Suppressor macrophage treated with lipopolysaccharide for 4 hours (primary cell): ENCODE measurements at places on chromosomes 3 and 15.
A peak's percentile ranks its signal among the peaks of the same experiment; 100 is the strongest.

- no peak for DNase-seq
Measured at GRCh38 chr15:35166730-35167359, 81.8 kb upstream of the NANOGP8 start.

GRCh38 chr15:78937132-78937739 is 7.6 kb downstream of the CTSH start:
- DNase-seq = peak; percentile 84

- peak; percentile 43 for DNase-seq
Measured at GRCh38 chr15:89441295-89441812, 55.0 kb downstream of the RHCG start.

- peak; percentile 30 for DNase-seq
Measured at GRCh38 chr15:56805466-56806147, 72.3 kb upstream of the ZNF280D start.

DNA sequence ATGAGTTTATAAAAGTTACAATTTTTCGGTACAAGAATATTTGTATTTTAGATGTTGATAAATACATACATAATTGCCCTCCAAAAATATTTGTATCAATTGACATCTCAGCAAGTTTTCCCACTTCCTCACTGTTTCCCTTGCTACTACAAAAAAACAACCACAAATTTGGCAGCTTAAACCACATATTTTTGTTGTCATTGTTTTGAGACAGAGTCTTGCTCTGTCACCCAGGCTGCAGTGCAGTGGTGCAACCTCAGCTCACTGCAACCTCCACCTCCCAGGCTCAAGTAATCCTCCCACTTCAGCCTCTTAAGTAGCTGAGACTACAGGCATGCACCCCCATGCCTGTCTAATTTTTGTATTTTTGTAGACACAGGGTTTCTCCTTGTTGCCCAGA is 162.8 kb upstream of the RARB start:
- no peak for DNase-seq

DNA sequence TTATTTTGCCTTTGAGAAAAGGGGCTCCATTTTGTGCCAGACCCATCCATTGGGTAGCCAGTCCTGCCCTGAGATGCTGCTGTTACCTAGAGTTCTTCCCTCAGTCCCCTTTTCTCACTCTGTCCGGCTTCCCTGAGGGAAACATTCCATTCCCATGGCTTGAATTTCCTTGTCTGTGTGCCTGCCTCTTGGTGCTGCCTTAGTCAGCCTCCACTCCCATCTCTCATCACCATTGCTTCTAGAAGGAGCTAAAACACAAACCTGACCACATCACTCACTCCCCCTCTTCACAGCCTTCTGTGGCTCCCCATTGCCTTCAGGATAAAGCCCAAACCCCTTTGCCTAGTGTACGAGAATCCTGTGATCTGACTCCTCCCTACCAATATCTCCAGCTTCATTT is 25.2 kb upstream of the C2CD4B start:
- no peak for DNase-seq

- no peak for DNase-seq
Measured at GRCh38 chr15:27327467-27328025, 356.6 kb downstream of the GABRG3 start.

DNA sequence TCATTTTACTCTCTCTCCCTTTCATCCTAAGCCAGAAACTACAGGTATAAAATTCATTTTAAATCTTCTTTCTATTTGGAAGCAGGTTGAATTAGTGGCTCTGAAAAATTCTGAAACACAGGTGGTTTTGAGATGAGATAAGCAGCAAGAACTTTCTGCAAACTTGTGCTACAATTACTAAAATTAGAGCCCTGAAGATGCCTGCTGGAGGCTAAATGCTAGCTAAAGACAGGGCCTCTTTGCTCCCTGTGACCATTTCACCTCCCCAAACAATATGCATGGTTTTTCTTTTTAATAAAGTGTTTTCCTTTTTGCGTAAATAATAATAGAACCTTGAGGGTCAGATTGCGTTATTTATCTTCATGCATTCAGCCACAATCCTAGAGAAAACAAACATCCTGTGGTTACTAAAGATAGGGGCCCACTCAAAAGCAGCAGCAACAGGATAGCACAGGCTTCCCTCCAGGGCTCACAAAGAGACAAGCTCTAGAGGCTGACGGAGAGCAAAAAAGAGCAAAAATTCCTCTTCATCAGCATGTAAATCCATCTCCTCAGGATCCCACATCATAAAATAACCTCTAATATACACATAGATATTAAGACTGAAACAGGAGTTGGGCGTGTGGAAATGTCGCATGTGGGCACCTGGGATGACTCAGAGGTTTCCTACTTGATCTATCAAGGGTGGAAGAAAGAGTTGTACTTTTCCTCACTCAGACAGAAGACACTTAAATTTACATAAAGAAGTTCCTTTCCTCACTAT is 26.5 kb upstream of the CP start:
- DNase-seq = no peak

DNA sequence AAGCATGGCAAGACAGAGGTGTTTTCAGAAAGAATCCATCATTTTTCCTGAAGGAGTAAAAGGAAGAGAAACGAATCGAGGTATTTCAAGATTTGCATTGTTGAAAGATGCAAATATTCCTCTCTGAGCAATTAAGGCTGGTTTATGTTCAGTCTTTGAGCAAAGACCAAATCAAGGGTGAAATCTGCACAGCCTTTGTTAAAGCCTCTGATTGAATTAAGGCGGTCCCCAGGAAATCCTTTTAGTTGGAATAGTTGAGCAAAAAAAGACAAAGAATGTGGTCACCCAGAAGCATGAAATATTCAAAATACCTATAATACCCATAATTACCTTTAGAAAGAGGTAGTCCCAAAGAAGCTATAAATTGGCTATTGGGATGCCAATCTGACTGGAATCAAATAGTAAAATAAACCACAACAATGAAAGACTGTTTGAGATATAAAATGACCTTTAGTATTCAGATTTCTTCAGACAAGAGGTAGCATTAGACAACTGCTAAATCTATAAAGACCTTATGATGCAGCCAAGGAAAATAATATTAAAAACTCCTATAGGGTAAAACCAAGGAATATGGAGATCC is 1218.1 kb downstream of the ROBO2 start:
- no peak for DNase-seq

- no peak for DNase-seq
Measured at GRCh38 chr15:39946862-39947261, 12.9 kb downstream of the EIF2AK4 start.

DNA sequence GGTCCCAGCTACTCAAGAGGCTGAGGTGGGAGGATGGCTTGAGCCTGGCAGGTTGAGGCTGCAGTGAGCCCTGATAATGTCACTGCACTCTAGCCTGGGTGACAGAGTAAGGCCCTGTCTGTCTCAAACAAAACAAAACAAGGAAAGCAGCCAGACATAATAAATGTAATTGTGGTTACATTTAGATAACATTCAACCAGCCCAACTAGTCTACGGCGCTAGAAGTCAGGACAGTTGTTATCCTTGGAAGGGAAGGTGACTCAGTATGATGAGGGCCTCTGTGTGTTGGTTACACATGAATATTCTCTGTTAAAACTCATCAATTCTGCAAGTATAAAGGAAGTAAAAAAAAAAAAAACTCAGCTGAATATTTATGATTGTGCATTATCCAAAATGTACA is 27.0 kb upstream of the CSPG5 start:
- DNase-seq = no peak

- DNase-seq = no peak
Measured at GRCh38 chr3:128753715-128754114, 27.7 kb downstream of the RAB7A start.

DNA sequence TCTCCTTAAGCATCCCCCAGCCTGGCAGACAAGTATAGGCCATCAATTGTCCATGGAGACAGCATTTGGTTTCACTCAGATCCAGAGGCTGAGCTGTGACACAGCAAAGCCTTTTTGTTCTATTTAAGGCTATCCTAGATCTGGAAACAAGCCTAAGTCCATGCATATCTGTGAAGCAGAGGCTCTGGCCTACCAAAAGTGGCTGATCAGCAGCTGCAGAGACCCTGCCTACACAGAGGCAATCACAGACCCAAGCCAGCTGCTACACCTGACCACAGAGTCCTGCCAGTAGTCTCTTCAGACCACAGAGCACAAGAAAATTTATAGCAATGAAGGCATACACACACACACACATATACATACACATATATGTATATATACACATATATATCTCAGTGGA is 501.7 kb upstream of the ARPP21 start:
- DNase-seq = no peak

DNA sequence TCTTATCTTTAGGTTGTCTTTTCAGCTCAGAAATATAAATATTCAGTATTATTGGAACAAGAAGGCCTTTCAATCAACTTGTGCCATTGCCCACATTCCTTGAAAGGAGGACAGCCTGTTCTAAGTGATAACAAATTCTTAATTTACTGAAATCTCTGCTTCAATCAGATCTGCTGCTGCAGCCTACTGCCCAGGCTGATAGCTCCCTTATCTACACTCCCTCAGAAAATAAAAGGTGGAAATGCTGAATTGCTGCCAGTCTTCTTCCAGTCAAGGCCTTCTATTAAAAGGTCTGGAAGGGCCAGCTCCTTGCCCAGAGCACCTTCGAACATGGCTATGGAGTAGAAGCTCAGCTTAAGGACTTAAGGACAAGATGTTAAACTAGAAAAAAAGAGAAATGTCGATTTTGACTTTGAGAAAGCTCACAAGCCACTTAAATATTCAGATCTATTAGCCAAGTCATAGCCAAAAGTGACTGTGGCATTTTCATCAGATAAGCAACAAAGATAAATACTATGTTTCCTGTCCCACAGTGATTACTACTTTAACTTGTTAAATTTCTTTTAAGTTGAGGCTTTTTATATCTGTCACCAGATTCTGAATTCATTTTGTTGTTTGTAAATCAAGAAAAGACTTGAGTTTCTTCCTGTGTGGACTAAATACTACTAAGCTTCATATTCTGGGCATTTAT is 480.5 kb upstream of the CBLB start:
- DNase-seq = no peak

DNA sequence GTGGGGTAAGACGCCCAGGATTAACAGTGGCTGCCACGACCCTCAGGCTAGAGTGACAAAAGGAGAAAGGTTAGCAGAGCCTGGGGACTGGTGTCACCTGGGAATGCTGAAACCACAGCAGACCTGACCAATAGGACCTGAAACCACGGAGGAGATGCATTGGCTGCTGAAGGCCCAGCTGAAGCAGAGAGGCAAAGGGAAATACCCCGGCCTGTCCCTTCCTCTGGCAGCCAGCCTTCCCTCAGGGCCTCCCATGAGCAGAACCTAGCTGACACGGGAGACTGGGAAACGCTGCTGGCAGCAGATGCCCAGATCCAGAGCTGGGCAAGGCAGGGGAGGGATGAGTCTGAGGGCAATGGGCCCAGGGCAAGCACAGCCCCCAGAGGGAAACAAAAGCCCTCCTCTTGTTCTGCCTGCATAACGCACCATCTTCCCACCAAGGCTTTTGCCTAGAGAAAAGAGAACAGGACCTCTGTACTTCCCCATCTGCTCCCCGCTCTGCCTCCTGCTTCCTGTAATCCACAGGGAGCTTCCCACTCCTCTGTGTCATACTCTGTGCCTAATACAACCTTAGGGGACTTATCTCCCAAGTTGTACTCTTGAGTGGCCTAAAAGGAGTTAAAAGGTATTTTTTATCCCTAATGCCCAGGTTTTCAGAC is 216.2 kb downstream of the ABHD5 start:
- DNase-seq = peak; percentile 85

DNA sequence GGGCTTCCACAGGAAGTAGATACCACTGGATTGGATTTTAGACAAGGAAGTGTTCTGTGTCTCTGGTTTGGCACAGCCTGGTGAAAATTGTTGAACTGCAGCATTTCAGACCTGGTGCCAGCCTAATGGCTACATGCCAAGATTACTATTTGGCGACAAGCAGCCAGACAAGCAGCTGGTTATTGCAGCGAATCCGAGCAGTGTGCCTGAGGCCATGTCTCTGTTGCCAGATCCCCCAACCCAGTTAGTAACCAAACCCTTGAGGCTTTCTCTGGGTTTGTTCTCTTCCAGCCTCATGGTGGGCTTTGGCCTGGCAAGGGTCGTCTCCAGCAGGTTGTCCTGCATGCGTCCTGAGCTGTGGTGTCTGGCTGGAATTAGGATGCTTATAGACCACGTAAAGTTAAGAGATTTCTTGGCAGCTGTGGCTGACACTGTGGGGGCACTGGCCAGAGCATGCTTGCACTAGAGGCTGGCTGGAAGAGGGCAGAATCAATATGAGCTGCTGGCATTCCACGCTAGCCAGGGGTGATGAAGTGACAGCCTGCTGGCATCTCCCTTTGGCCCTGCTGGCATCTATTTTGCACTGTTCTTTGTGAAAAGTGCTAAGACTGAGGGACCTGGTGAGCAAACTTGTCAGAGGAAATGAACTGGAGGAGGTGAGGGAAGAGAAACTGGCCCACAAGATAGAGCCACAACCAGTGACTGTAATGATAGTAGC is 172.6 kb downstream of the RBMS3 start:
- no peak for DNase-seq

GRCh38 chr3:171013822-171014748 is 12.4 kb downstream of the SLC2A2 start:
- no peak for DNase-seq

DNA sequence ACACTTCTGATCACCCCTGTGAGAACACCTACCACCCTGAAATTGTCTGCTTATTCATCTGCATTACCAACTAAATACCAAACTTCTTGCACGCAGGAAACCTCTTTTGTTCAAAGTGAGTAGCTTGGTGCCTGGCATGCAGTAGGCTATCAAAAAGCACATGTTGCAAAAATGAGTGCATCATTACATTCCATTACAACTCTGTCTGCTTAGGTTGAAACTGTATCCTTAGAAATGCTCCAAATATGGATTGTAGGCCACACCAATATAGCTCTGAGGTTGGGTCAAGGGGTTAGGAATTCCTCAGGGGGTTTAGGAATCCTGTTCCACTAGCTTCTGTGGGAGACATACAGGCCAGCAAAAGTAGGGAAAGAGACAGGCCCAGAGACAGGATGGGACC is 107.2 kb downstream of the THRB start:
- no peak for DNase-seq
